Neuronal stem cell (in vitro differentiated cells): ENCODE measurements at places on chromosomes 2 and 18.
A peak's percentile ranks its signal among the peaks of the same experiment; 100 is the strongest.

DNA sequence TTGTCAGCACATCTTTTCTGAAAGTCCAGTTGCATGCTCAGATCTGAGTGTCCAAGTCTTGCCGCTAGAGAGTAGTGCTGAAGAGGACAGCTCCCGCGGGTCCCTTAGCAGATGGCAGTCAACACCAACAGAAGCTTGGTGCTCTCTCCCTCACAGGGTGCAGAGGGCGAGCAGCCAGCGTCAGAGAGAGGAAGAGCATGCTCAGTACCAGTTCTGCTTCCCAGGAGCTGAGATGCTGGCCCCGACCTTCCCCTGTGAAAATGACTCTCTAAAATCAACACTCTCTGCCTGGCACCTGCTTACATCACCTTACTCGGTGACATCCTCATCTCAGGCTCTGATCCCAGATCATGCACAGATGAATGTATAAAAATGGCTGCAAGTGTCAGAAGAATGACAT is 86.0 kb upstream of the TWIST2 start:
- peak; percentile 21 for DNase-seq

GRCh38 chr2:74878551-74878950 is 44.6 kb downstream of the HK2 start:
- DNase-seq = no peak

GRCh38 chr2:98932778-98933343 is 3.2 kb downstream of the CRACDL start:
- DNase-seq = no peak

DNA sequence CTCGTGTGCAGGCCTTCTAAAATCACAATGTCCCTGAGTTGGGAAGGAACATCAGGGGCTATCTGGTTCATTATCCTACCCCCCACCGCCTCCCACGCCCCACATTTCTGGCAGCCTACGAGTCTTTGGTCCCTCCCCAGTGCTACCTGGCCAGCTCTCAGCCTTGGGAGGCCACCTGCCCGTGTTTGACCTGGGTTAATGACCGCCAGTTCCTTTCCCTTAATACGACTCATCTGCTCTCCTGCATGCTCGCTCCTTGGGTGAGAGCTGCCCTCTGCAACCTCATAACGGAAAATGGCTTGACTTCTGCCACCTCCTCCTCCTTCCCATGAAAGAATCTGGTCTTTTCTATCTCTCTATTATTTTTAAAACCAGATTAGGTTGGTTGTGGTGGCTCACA is 112.5 kb downstream of the NEDD4L start:
- DNase-seq = no peak

DNA sequence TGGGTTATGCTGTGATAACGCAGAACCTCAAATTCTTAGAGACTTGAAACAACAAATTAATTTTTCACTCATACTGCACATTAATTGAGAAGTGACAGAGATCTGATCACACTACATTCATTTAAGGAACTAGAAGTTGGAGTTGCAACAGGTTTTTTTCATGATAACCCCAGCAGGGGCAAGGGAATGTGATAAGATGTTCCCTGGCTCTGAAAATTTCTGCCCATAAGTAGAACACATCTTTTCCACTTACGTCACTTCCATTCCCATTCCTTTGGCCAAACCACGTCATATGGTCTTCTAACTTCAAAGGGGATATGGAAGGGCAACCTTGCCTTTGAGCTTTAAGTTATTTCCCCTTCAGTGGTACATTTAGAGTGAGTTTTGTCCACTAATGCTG is 29.7 kb upstream of the PSME4 start:
- no peak for DNase-seq

DNA sequence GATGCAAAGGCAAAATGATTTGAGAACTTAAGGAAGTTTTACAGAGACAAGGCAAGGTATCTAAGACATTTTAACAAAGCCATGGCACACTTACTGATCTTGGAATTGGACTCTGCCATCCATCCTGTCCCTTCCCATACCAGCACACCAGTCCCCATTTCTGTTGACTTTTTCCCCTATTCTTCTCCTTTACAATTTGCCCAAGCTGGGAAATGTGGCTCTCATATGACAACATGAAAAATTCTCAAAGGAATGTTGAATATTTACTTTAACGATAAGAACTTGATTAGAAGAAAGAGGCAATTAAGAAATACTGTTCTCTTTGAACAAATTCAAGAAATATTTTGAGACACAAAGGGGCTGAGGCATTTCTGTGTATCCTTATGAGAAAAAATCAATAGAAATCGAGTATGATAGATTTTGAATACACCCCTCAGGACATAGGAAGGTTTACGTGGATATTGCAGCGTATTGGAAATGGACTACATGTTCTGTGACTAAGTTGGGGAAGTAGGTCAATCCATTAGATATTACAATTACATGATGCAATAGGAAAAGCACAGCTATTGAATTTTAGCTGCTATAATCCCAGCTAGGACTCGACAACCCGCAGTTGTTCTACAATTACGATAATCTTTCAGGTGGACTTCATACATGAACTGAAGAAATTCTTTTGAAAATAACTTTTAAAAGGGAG is 201.6 kb downstream of the TRIB2 start:
- no peak for DNase-seq

DNA sequence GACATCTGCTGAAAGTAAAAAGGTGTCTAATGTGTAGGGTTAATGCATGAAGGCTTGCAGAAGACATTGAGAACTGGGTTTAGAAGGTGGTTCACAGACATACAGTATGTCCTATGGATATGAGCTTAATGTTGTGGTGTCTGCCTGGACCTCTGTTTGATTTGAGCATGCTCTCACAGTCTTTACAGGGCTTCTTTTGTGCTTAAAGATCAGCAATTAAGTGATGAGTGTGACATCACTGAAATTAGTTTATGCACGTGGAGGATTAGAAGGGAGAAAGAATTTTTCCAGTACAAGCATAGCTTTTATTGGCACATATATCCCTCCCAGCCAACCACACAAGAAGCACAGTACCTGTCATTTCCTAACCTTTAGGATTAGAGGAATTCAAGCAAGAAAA is 367.5 kb upstream of the RAB12 start:
- DNase-seq = no peak

DNA sequence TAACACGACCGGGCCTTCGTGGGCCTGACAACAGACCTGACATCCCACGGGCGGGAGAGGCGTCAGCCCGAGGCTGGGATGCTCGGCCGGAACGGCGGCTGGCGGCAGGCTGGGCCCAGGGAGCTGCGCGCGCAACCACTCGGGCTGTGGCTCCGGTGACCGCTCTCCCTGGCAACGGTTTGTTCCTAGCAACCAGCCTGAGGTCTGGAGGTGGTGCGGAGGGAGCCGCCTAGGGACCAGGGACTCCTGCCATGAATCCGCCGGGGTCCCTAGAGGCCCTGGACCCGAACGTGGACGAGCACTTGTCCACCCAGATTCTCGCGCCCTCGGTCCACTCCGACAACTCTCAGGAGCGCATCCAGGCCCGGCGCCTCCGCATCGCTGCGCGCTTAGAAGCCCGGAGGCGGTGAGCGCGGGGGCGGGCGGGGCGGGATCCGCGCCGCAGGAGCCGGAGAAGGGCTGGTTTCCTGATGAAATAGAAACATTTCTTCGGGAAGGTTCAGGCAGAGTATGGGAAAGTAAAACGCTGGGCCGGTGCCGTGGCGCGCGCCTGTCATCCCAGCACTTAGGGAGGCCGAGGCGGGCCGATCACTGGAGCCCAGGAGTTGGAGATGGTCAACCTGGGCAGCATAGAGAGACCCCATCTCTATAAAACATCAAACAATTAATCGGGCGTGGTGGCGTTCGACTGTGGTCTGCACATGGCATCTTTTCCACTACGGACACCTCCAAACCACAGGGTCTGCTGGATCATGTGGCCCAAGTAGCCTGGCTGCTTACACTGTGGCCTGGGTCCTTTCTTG is at the start of gene DRC1:
Gene DRC1, plus strand, starts transcription at position 182 of the 803 bp plus-strand sequence. Its CDS starts 70 bp downstream, at position 252.
- peak; percentile 84 for DNase-seq

GRCh38 chr2:96330407-96330806 is 5.2 kb upstream of the NCAPH start:
- no peak for DNase-seq

GRCh38 chr2:19752500-19752899 is 149.3 kb downstream of the TTC32 start:
- DNase-seq = no peak

DNA sequence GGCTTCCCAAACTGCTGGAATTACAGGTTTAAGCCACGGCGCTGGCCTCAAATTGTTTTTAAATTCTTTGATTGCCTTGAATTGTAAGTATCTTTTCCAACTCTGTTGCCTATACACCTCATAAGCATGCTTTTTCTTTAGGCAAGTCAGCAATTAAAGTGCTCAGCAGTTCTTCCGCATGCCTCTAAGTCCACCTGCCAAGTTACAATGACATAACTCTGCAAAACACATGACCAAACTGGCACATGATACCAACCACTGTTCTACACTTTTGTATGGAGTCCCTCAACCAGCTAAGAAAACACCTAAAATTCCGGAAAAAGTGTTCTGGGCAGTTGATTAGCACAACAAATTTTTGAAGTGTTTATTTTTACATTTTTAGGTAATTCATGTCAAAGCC is 5.1 kb downstream of the TXNL4A start:
- DNase-seq = no peak

GRCh38 chr2:47118581-47118980 is 36.5 kb downstream of the STPG4 start:
- no peak for DNase-seq

- peak; percentile 24 for DNase-seq
Observed at GRCh38 chr2:26706616-26707473, 14.3 kb downstream of the KCNK3 start.

DNA sequence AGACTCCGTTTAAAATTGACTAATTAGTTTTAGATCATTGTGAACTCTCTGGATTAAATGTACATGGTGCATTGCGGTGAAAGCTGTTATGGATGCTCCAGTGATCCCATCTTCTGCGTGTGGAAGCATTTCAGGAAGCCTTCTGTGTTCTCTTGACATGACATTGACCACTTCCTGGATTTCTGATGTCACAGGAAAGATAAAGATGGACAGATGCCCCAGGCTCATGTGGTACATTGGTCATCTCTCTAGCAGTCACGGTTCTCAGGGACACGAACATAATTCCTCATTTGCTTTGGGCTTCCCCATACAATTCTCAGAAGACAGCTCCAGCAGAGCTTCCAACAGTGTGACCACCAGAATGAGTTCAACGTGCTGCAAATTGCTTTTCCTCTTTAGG is 26.9 kb downstream of the AGAP1 start:
- no peak for DNase-seq

GRCh38 chr2:190455358-190456095 is 47.4 kb downstream of the MFSD6 start:
- no peak for DNase-seq

DNA sequence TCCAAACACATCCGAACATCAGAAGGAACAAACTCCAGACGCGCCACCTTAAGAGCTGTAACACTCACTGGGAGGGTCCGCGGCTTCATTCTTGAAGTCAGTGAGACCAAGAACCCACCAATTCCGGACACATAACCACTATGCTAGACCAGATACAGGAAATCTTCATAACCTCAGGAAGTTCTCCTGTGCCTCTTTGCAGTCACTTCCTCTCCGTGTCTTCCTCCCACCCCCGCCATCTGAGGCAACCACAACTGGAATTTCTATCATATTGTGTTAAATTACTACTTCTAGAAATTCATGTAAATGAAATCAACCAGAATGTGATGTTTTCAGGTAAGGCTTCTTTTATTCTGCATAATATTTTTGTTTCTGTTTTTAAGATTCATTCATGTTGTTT is 631.0 kb upstream of the NXPH2 start:
- no peak for DNase-seq

DNA sequence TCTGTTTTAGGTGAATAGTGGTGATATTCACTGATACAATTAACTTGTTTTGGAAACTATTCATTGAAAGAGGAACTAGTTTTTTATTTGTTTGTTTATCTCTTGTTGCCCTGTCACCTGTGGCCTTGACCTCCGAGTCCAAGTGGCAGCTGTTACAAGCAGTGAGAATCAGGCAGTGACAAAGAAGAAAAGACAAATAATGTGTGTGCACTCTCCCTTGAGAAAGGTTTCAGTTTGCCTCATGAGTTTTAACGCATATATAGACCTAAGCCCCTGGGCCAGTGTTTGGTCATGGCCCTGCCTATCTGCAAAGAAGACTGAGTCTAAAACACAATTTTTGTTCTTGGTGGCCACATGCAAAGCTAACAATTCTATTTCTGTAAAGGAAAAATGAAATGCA is 15.3 kb downstream of the KYNU start:
- DNase-seq = no peak

- no peak for DNase-seq
Observed at GRCh38 chr2:201058914-201059313, 12.6 kb downstream of the HYCC2 start.

- DNase-seq = no peak
Observed at GRCh38 chr2:21263622-21264021, 139.9 kb downstream of the TDRD15 start.

DNA sequence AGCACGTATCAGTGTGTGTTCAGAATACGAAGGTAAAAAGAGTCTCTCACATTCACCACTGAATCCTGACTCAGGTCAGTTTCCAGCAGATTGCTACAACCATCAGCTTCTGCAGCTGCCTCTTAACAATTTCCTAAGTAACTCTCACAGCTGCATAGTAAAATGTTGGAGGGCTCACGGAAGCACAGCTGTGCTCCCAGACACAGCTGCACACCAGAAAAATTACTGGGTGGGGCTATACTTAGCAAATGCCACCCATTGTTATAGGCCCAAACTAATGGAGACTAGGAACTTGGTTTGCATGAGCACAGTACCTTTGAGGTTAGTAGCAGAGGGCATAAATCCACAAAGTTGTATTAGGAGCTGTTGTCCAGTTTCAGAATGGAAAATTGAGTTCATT is 153.9 kb upstream of the ERBB4 start:
- DNase-seq = no peak

- DNase-seq = no peak
Observed at GRCh38 chr2:69683170-69683971, 39.8 kb upstream of the AAK1 start.

DNA sequence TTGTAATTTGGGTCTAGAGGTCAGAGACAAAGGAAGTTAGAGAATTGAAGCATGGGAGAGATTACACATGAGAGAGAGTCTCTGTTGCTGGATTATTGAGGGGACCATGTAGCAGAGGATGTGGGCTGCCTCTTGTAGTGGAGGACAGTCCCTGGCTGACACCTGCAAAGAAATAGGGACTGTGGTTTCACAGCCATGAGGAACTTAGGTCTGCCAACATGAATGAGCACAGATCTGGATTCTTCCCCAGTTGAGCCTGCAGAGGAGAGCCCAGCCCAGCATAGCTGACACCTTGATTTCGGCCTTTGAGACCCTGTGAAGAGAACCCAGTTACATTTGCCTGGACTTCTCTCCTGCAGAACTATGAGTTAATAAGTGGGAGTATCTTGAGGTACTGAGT is 179.5 kb upstream of the TWIST2 start:
- no peak for DNase-seq
